ENCODE measurements at places on chromosomes 4 and X.

- no peak for DNase-seq
Measured at GRCh38 chr4:180217070-180217469, 2026.1 kb upstream of the TENM3 start.

- DNase-seq, result no peak
Measured at GRCh38 chr4:102139932-102140331, 205.3 kb downstream of the SLC39A8 start.

DNA sequence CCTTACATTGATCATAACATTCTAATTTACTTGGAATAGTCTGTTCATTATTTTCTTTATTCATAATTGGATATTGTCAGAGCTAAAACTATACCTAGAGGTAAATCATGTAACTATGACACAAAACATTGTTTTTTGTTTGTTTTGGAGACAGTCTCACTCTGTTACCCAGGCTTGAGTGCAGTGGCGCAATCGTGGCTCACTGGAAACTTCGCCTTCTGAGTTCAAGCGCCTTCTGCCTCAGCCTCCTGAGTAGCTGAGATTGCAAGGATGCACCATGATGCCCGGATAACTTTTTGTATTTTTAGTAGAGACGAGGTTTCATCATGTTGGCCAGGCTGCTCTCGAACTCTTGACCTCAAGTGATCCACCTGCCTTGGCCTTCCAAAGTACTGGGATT is 265.2 kb downstream of the FBXO8 start:
- DNase-seq, result no peak

GRCh38 chr4:119314356-119314755 is 7.6 kb downstream of the FABP2 start:
- no peak for DNase-seq

GRCh38 chr4:159117968-159118367 is 15.1 kb downstream of the RAPGEF2 start:
- DNase-seq, result no peak

DNA sequence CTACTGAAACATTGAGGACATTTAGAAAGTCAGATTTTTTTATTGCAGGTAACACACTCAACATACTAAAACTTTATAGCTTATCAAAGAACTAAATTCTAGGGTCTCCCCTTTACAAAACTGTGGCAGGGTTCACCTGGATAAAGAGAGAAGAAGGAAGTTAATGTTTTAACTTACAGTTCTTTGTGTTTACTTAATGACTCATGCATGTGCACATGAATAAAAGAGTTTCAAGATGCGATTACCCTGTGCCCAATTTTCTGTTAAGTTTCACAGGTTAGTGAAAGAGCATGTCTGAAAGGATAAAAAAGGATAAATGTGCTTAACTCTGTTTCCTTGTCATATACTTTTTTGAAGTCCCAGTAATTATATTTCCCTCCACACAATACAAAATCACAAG is 16.8 kb downstream of the DCAF8L1 start:
- DNase-seq, result no peak

- DNase-seq, result no peak
Measured at GRCh38 chr4:159483782-159484741, 381.2 kb downstream of the RAPGEF2 start.

DNA sequence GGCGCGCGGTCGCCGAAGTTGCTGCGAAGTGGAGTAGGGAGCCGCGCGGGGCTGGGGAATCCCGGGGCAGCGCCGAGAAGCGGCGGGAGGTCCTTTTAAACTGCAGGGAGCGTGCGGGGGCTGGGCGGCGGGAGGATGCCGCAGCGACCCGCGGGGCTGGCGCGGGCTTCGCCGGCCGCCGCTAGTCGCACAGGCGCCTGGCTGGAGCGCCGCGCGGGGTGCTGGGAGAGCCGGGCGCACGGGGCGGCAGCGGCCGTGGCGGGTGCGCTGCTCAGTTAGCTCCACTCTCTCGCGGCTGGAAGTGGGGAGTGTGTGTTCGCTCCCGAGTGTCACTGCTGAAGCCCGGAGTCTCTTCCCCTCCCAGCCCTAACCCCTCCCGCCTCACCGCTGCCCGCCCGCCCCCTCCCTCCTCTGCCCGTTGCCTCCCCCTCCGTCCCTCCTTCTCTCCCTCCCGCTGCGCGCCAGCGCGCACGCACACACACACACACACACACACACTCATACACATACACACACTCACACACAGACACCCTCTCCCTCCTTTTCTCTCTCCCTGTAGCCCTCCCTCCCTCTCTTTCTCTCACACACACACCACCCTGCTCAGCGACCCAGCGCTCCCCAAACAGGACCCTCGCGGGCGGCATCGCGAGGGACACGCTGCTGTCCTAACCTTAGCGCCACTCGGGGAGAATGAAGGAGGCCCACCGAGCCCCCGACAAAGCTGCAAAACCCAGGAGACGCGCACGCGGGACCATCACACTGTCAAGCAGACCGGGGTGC is at the start of gene NDNF:
Gene NDNF (minus strand): TSS at position 312 of the 780 bp plus-strand sequence. CDS start 26,698 bp downstream, outside the sequence.
- no peak for DNase-seq

DNA sequence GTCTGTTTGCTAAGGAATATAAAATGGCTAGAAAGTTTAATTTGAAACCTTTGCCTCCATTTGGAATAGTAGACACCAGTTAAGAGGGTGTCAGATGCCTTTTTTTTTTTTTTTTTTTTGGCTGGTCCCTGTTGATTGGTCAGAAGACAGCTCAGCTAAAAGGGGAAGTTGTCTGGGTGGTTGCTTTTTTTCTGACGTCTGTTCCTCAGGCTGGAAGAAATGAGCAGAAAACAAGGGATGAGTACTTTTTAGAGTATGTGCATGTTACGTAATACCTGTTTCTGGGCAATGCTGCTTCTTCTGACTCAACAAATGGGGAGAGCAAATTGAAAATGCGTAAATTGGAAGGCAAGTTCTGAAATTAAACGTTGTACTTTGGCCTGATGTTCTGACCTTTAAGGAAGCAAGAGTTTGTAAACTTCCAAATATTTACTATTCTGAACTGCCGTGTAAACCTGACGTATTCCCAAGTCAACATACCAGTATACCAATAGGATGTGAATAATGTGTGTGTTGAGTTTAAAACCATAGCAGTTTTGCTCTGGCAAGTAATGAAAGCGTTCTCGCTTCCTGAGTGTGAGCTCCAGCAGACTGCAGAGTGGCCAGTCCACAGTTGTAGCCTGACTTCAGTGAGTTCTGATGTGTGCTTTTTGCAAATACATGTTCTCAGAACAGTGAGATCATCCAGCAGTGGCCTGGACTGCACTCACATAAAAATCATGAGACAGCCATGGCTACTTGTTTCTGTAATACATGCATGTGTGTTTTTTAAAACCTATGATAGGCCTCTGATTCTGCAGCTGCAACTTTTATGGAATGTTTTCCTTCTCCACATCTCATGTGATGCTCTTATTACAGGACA is 1.7 kb downstream of the SAT1 start:
- peak; percentile 20 for DNase-seq

DNA sequence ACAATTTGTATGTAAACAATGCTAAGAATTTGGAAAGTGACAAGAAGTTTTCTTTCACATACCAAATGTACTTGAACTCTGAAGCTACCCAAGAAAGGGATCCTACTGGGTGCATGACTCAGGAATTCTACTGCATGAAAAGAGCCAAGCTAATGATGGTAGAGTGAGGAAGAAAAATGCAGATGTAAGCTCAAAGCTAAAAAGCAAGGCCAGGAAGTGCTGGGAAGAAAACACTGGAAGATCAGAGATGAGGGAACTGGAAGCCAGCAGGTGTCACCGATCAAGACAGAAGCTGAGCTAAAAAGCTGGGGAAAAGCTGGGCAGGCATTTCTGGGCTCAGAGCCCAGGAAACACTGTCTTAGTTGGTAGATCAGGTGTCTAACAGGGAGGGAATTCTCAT is 449.1 kb downstream of the NKX6-1 start:
- no peak for DNase-seq

GRCh38 chrX:65772842-65773241 is 105.4 kb downstream of the MSN start:
- no peak for DNase-seq

All from brain microvascular endothelial cell (primary cell).